ENCODE measurements at places on chromosomes 2 and 18.

DNA sequence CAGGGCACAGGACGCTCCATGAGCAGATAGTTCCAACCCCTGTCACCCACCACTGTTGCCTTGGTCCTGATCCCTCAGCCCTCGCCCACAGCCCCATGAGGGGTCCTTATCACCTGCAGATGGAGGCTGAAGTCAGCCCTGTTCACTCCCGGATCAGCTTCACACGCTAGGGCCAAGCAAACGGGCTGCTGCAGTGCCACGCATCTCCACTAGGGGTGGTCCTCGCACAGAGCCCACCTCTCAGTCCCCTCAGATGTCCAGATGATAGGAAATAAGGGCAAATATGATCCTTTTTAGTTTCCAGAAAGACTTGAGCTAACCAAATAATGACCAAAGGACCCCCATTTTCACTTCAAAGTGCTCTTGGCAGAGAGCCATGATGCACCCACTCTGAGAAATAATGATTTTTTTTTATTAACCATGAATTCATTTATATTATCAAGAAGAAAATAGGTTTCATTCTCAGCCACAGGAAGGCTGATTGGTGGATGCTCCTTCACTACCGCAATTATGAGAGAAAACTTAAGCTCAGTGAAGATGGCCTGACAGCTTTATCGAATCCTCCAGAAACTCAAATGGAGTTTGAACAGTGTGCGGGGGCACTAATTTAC, 71.9 kb upstream of the KLHL29 start:
- DNase-seq: no peak

- peak; percentile 69 for DNase-seq
Measured at GRCh38 chr2:218995972-218996711, 2.9 kb upstream of the CRYBA2 start.

- DNase-seq: no peak
Measured at GRCh38 chr2:65742977-65743376, 310.6 kb upstream of the SPRED2 start.

DNA sequence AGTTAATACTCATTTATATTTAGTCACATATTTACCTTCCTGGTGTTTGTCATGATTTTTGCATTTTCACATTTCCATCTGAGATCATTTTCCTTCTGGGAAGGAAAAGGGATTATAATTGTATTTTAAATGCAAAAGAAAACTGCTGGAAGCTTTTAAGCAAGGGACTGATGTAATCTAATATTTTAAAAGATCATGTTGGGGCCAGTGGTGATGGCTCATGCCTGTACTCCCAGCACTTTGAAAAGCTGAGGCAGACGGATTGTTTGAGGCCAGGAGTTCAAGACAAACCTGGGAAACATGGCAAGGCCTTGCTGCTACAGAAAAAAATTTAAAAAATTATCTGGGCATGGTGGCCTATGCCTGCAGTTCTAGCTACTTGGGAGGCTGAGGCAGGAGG, 149.0 kb downstream of the MIB1 start:
- DNase-seq: no peak

- no peak for DNase-seq
Measured at GRCh38 chr2:190571686-190572085, 37.2 kb upstream of the NEMP2 start.

- DNase-seq: no peak
Measured at GRCh38 chr2:72136933-72137497, 10.6 kb downstream of the CYP26B1 start.

- DNase-seq: no peak
Measured at GRCh38 chr2:134131681-134132489, 122.0 kb upstream of the MGAT5 start.

GRCh38 chr2:23550553-23550952, 165.6 kb downstream of the KLHL29 start:
- no peak for DNase-seq

DNA sequence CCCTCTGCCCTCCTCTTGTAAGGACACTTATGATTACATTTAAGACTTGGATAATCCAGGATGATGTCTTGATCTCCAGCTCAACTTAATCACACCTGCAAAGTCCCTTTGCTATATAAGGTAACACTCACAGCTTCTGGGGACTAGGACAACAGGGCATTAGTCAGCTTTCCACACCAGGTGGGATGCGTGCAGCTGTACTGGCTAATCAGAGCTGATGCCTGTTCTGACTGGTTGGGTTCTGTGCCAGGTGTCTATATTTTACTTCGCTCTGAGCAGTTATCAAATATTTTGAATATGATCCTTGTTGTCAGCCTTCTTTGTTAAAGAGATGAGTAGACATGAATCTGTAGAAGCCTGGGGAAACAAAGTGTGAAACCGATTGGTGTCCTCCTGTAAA, 115.5 kb upstream of the ATP8B1 start:
- DNase-seq: no peak

- DNase-seq: peak; percentile 63
Measured at GRCh38 chr2:84856787-84857186, 24.1 kb downstream of the TRABD2A start.

DNA sequence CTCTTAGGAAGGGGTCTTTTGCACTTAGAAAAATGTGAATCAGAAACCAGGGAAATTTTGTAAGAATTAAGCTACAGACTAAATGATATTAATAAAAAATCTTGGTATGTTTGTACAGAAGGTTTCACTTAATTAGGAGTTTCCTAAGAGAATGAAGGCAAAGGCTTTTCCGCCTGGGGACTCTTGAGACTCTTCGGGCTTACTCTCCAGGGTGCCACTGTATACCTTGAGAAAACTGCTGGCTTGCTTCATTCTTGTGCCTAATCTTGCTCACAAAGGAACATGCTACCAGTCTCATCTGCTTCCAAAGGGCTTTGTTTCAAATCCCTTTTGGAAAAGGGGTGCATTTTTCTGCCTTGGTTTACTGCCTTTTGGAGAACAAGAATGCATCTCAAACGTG, 49.5 kb downstream of the ACTR2 start:
- no peak for DNase-seq

DNA sequence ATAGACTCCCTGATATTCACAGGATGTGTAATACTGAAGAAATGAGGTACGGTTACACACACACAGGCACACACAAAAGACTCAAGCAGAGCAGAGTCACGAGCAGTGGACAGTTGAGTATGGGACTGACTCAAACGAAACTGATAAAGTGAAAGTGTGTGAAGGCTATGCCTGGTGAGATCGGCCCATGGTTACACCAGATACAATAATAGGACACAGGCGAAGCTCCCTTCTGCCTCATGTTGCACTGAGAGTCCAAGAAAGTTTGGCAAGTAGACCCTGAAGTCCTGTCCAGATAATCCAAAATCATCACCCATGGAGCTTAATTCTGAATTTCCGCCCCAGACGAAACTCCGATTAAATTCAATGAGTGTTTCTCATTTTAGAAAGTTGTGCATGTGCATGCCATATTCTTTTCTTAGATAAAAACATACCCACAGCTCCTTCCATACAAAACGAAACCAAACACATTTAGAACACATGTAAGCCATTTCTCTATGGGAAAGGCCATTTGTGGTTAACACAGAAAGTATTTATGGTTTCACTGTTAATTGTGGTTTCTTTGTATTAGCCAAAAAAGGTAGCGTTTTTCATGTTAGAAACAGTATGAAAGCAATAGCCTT, 567.6 kb downstream of the PLCL1 start:
- no peak for DNase-seq

DNA sequence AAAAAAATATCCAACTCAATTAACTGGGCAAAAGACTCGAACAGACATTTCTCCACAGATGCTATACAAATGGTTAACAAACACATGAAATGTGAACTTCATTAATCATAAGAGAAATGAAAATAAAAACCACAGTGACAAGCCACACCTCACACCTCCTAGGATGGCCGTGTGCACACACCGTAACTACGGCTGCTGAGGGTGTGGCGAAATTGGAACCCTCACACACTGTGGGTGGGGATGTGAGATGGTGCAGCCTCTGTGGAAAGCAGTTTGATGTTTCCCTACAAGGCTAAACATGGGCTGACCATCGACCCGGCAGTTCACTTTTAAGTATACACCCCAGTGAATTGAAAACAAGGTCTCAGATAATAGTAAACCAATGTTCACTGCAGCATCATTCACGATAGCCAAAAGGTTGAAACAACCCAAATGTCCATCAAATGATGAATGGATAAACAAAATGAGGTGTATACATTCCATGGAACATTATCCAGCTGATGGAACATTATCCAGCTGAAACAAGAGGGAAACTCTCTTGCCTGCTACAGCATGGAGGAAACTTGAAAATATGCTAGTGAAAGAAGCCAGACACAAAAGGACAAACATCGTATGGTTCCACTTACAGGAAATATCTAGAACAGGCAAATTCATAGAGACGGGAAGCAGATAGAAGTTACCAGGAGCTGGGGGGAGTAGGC, 32.2 kb downstream of the ZAP70 start:
- peak; percentile 29 for DNase-seq

DNA sequence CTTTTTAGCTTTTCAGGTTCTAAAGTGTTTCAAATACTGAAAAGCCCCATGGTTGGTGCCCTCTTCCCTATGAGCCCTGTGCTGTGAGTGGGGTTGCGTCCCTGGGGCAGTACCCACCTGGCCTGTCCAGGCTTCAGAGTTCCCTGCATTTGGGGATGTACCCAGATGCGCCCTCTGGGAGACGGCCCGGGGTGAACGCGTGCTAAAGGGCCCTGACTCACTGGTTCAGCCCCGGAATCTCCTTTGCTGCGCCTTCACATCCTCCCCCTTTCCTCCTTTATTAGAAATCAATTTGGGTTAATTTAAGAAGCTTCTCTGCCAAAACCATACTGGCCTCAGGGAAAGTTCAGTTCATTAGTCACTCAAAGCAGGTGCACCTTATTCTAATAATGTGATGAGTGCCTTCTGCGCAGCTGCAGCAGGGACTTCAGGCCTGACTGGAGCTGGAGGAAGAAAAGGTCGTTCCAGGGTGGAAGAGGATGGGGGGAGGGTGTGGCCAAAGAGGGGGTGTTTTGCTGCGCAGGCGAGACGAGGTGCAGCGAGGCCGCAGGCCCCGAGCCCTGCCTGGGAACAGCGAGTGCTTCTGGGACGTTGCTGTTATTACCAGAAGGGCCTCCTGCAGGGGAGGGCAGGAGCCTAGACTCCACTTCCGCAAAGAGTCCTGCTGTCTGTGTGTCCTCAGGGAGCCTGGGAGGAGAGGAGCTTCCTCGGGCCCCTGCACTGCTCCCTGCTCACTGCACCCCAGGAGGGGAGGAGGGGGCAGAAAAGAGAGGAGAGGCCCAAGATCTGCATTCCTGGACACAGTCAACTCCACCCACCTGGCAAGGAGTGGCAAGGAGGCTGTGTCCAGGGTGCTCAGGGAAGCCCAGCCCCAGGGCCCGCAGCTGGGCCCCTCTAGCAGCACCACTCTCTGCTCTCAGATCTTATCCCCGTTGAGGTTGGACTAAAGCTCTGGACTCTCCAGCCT, 223.2 kb upstream of the PXDN start:
- DNase-seq: no peak

DNA sequence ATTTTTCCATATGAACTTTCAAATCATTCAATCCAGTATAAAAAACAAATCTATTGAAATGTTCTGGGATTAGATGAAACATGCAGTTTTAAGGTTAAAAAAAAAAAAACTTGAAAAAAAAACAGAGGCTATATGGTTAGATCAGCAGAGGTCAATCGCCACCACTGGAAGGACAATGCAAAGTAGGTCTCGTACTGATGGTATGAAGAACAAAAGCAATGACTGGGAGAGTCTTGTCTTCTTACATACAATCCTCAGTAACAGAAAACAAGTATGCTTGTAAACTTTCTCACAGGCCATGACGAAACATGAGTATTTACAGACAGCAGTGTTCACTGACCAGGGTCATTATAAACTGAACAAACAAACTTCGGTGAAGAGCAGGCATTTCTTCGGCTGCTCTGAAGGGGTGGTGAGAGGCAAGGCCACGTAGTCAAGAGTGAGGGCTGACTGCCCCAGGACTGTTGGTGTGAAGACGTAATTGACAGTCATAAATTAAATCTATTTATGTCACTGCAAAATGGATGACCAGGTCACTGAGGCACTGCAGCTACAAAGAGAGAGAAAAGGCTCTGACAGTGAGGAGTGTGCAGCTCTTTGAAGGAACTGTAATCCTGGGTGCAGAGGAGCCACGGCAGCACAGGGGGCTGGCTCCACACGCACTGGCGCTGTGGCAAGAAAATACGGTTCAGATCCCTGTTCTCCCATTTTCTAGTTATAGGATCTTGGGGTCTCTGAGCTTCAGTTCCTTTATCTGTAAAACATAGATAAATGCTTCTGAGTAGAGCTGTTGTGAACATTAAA, 60.0 kb downstream of the NXPH2 start:
- no peak for DNase-seq

DNA sequence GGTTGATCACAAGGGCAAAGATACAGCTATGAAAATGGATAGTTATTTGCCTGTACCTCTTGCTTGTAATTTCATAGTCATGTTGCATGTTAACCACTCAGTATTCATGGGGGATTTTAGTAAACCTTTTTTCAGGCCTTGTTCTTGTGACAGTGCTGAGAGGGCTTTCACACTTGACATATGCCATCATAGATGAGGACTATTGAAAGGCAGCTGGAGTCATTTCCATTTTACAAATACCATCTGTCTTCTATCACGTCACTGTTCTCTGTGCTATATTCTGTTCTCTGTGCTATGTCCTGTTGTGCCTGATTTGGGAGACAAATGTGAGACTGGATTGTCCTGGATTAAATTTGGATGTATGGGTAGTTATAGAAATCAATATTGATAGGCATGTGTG, 131.7 kb downstream of the LYPD6B start:
- DNase-seq: no peak

GRCh38 chr2:37090019-37090477, 5.7 kb downstream of the GPATCH11 start:
- DNase-seq: no peak

DNA sequence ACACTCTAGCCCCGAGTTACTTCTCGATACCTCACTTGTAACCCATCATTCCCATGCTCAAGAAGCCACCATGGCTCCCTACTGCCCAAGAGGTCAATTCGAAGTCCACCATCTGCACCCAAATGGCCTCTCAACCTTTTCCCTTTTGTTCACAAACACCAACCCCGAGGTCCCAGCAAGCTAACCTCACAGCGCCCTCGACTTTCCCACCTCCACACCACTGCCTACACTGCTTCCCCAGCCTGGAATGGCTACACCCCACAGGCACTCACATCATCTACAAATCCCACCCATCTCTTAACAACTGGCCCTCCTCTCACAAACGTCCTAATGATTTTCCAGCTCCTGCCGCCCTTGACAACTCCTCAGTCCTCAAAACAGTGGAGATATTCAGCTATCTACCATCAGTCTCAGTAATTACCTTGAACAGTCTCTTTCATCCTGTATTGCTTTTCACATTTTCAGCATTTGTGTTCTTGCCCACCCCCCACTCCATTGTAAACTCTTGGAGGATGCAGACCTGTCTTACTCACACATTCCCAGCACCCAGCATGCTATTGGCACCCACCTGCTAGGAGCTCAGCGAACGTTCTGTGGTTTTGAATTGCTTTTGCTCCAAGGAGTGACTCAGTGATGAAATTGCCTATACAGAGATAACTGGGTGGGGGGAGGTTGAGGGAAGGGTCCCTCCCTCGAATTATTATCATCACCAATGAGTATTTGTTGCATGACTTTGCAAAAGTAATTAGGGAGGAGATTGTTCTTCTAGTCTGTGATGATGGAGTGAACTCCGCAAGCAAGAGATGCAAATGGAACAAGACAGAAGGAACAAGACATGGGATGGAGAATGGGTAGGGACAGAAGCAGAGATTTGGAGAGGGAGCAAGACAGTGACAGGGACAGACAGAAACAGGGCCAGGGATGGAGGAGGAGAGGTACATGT, 106.8 kb downstream of the CYP26B1 start:
- no peak for DNase-seq

GRCh38 chr2:160321006-160321405, 120.9 kb upstream of the ITGB6 start:
- DNase-seq: no peak

- DNase-seq: peak; percentile 58
Measured at GRCh38 chr18:3012136-3013023, 564 bp downstream of the LPIN2 start.

- peak; percentile 33 for DNase-seq
Measured at GRCh38 chr18:58091099-58091611, 47.1 kb downstream of the NEDD4L start.

Measured in CD4-positive, alpha-beta T cell treated with Interferon gamma for 1 hour (primary cell).